ENCODE measurements at places on chromosomes 4 and X.

- no peak for DNase-seq
Measured at GRCh38 chrX:15680401-15680800, 15.8 kb upstream of the CLTRN start.

DNA sequence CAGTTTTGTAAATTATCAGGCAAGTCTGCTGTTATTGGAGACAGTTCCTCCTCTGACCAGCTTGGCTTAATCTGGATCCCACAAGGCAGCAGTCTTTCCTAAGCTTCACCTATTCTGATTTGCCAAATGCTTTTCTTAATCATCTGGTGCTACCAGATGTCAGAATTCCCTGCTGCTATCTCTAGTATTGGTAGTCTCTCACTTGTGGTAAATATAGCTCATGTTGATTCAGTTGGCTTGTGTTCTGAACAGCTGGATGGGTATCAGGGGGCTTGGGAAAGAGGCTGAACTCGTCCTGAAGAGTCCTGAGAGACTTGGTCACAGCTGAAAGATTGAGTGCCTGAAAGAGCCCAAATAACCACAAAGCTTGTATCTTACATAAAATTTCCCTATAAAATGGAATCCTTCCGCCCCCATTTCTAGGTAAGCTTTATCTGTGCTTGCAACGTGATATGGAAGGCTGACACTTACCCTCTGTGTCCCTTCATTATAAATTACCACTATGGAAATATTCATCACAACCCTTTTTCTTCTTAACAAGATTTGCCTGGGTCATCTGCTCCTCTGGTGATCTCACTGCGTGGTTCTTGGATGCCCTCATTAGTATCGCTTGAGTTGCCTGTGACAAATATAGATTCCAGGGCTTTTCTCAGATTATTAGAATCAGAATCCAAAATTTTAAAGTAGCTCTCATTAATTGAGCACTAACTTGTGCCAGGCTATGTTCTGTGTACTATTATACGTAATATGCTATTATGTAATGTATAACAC, 104.1 kb upstream of the GPRIN3 start:
- DNase-seq, result no peak

DNA sequence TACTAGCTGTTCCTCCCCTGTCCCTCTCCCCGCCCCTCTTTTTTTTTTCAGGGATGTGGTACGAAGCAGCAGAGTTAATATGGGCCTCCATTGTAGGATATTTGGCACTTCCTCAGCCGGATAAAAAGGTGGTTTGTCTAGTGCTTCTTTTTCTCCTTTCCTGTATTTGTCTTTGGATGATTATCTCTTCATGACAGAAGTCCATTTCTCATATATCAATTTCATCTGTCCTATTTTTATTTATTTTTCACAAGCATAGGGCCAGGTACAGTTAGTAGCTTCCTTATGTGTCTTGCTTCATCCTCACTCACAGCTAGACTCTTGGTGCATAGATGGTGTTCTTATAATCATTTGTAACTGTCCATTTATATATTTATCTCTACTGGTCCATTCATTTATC, 89.6 kb downstream of the NEUROG2 start:
- DNase-seq, result no peak

- DNase-seq, result peak; percentile 4
Measured at GRCh38 chrX:135543924-135544323, 23.5 kb downstream of the INTS6L start.

Data from CD8-positive, alpha-beta memory T cell (primary cell).